ENCODE measurements at places on chromosomes 6 and 20.
A peak's percentile ranks its signal among the peaks of the same experiment; 100 is the strongest.

DNA sequence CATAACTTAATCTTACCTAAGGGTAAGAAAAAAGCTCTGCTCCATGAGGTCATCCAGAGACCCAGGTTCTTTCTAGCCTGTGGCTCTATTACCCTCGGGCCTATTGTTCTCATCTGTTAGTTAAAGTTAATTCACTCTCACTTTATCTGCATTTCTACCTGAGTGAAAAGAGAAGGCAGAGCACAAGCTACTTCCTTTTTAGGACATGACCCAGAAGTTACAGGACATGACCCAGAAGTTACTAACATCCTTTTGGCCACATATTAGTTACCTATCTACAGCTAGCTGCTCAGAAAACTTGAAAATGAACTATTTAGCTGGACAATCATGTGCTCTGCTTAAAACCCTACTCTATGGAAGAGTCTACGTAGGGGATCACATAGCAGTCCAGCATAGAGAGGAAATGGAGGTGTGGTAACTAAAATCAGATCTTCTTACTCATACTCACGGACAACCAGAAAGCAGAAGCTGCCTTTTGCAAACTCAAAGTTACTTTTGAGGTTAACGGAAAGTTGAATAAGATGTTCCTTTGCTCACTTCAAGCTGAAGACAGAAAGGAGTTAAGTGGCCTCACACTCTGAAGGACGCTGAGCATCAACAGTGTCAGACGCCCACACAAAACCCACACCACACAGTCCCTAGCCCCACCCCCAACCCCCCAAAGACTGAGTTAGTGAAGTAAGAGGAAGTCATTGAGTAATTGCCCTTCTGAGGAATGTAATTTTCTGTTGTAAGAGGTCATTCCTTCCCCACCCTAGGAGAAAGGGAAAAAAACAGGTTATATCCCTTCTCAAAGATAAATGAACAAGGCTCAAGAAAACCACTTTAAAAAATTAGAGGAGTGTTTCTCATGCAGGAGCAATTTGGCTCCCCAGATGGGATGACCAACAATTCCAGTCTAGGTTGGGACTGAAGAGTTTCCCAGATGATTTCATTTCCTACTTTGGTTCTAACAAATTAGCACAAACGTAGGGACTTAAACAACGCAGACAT is 45.9 kb upstream of the TAB2 start:
- no peak for DNase-seq

- no peak for DNase-seq
Measured at GRCh38 chr6:105113422-105113821, 66.4 kb downstream of the POPDC3 start.

DNA sequence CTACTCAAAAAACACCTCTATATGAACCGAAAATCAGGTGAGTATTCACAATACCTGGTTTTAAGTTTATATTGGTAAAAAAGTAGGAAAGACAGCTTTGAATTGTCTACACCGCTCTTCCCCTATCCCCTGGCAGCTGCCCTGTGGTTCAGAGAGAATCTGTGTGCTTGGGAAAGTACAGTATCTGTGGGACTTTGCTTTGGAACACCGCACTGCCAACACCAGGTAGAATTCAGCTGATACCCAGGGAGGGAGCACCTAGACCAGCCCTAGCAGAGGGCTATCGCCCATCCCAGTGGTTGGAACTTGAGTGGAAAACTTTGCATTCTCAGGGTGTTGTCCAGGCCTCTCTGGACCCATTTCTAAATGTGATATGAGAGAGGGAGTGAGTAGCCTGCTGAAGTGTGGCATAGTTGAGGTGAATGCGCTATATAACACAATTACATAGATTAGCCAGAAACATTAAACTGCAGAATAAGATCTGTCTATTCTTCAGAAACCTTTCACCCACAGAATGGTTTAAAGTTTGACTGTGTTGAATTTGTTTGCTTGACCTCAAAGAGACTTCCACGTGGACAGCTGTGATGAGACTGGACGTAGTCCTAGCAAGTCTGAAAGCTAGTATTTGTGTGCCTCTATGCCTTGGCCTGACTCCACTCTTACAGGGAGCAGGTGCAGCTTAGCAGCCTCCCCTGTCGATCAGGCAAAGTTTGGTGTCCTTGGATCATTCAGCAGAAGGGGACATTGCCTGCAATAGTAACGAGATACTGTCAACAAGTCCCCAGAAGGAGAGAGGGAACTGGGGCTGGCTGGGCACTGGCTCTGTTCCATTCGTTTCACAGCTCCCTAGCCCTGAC is 11.5 kb upstream of the MPC1 start:
- DNase-seq = no peak

GRCh38 chr6:52537001-52537753 is 39.7 kb downstream of the TRAM2 start:
- no peak for DNase-seq

DNA sequence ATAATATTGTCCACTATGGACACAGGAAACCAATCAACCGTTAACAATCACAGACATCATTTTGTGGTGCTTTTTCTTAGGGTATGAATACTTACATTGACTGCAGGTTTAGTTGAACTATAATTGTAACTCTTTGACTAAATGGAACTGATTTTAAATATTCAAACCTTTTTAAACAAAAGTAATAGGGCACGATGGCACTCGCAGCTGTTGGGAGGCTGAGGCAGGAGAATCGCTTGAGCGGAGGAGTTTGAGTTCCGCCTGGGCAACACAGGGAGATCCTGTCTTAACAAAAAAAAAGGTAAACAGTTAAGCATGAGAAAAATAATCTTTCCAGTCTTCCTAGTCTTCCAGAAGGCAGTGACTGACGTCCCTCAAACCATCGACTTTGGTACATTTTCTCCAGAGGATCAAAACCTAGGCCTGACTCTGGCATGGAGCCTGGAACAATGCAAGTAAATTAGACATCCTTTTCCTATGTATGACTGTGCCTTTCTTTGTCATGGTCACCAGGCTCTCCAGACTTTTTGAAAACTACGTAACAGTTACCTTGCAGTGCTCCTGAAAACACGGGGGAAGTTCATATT is 16.6 kb upstream of the PRDM13 start:
- DNase-seq = no peak

- DNase-seq = no peak
Measured at GRCh38 chr20:37316775-37317170, 27.3 kb downstream of the MANBAL start.

DNA sequence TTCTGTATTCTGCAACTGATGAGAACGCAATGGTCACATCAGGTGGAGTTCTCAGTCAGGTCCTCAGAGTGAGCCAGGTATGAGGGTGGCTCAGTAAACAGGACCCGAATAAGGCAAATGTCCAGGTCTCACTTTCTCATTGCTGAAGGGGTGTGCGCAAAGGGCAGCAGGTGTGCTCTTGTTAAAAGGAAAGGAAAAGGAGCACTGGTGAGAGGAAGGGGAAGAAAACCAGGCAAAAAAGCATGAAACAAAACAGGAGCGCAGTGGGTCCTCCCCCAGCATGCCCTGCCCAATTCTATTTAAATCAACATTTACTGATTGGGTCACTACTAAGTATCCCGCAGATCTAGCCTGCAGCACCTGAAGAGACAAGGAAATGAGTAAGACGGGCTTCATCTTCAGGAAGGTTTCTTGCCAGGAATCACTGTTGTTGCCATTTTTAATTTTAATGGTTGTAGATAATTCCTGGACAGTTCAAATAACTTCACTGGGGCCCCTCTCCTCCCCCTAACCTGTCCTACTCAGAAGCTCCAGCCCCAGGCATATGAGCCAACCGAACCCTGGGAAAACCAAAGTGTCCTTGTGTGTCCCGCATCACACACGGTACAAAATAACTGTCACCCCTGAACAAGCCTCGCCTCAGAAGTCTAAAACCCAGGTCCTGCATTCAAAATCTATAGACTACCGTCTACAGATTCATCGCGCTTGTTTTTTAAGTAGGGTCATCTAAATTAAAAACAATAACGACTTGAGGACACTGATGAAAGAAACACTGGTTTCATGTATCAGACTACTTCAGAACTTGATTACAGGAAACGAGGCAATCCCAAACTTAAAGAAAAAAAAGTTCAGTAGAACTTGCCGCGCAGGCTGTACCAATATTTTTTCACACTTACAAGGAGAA is 980 bp downstream of the MBOAT1 start:
- no peak for DNase-seq

DNA sequence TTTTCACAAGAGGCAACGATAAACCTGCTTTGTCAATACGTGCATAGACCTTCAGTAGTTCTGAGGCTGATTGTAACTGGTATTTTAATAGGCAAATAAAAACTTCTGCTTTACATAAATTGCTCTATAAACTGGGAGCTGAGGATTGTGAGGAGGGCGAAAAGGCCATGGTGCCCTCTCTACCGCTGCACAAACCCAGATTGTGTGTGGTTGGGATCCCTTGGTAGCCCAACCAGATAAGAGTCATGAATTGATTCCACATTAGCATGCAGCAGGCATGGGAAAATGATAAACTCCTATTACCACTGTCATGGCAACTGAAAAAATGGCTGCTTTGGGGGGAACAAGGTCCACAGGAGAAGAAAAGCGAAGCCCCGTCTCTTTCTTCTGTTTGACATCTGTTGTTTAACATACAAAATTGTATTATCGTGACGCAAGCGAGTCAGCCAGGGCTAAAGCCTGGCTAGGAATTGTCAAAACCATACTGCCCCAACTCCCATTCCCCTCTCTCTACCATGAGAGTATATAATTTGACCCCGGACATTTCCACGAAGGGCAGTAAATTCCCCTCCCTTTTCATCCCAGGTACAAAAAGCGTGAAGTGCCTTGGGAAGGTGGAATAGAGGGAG is 157.8 kb upstream of the SALL4 start:
- DNase-seq = no peak

DNA sequence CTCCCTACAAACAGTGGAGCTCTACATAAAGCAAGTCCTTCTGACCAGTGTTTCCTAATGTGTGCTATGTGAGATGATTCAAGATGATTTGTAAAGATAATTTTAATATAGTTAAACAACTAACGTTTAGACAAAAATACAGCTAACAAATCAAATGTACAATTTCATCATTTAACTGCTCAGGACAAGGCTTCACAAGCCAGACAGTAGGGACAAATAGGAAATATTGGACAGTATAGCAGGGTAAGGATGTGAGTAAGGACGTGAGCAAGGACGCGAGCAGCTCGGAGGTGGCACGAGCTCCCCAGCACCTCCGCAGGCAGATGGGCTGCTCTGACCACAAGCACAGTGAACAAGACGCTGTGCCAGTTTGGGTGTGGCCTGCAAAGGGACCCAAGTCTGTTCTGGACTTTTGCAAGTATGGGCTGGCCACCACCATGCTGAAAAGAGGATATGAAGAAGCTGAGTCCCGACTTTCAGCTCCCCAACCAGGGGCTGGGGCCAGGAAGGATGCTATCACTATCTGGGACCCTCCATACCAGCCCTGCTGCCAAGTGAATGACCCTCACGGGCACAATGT is 14.5 kb downstream of the DIDO1 start:
- no peak for DNase-seq

GRCh38 chr6:18681832-18682503 is 294.8 kb downstream of the RNF144B start:
- no peak for DNase-seq

DNA sequence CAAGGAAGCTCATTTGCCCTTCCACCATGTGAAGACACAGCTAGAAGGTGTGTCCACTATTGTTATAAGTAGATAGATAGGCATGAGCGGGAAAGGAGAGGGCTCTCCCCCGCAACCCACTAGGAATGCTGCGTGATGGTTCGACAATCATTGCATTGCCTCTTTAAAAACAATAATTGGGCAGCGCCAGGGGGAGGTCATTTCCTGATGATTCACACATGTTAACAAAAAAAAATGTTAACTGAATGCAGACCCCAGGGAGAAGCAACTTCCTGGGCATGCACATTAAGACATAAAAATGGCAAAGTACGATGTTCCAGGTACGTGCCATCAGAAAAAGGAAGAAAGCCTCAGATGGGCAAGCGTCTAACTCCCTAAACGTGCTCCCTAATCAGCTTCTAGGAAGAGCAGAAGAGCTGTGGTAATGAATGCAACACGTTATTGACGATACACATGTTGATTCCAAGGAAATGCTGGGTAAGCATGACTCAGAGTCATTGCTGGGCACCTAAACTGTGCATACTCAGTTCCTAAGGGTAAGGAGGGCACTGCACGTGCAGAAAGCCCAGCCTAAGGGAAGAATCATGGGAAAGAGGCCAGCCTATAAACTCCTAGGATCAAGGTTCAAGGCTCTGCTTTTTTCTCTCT is 113.7 kb downstream of the FAM217A start:
- no peak for DNase-seq

DNA sequence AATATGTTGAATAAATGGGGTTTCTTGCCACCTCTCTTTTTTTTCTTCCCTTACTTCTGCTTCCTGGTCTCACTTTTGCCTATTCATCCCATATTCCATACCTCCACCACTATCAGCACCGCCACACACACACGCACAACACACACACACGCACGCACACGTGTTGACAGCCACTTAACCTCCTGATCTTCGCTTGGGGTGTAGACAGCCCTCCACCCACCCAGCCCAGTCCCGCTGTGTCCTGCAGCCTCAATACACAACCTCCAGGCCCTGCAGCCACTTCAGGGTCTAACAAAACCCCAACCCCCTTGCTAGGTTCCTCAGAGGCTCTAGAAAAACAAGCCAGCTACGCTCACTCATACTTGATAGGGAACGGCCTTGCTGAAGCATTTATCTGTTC is 72.3 kb downstream of the LINC00237 start:
- no peak for DNase-seq

DNA sequence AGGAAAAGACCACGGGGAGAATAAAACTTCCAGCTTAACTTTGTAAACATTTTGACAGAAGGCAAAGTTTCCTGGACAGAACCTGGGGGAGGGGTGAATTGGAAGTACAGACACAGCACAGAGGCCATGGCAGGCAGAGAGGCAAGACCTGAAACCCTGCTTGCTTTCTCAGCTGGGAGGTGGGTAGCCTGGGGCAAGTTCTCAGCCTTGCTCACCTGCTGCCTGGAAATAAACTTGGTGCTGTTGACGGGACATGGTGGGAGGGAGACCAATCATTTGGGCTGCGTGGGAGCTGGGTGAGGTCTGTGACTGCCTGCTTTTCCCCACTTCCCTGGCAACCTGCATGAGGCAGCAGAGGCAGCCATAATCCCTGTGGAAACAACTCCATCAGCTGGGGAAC is 221.3 kb downstream of the MOXD1 start:
- DNase-seq = no peak

- no peak for DNase-seq
Measured at GRCh38 chr20:61281286-61281795, 29.3 kb downstream of the CDH4 start.

GRCh38 chr6:107712665-107713551 is 111.2 kb downstream of the SCML4 start:
- DNase-seq = peak; percentile 16

GRCh38 chr6:15359335-15359862 is 113.5 kb downstream of the JARID2 start:
- no peak for DNase-seq

DNA sequence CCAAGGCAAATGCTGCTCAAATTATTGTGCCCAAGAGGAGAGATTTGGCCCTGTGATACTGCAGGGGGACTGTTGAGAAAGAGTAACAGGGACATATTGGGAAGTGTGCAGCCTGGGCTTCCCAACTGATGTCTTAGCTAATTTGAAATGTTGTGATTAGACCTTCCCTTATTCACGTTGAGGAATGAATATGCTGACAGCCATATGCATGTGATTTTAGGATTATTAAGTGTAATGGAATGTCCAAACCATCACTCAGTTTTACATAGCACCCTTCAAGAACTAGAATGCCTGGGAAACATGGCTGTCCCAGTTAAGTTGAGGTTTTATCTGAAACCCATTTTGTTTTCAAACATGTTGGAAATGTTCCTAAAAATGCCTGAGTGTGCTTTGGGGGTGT is 81.4 kb downstream of the CARMIL1 start:
- no peak for DNase-seq

- no peak for DNase-seq
Measured at GRCh38 chr6:167424060-167424673, 99.3 kb downstream of the TTLL2 start.

Measured in CD8-positive, alpha-beta memory T cell (primary cell).